ENCODE measurements at places on chromosomes 7 and 10.

DNA sequence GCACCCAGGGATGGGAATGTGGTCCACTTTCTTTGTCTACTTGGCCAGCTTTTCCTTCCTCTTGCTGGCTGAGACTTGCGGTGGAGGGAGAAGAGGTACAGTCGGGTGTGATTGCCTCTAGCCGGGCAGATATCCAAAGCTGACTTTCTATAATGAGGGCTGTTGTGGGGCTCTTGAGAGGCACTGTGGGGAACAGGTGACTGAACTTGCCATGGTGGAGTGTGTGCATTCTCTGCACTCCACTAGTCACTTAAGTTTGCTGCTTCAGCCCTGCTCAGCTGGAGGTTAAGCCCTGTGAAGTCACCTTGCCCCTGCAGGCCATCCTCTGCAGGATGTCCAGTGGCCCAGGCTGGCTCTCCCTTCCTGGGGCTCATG, 116.6 kb downstream of the AOAH start:
- DNase-seq = no peak

GRCh38 chr10:88262591-88263234, 320.4 kb downstream of the RNLS start:
- DNase-seq = no peak

GRCh38 chr10:95815701-95816240, 59.8 kb downstream of the ENTPD1 start:
- DNase-seq = no peak

GRCh38 chr7:68770649-68771048, 827.6 kb upstream of the AUTS2 start:
- DNase-seq = no peak

DNA sequence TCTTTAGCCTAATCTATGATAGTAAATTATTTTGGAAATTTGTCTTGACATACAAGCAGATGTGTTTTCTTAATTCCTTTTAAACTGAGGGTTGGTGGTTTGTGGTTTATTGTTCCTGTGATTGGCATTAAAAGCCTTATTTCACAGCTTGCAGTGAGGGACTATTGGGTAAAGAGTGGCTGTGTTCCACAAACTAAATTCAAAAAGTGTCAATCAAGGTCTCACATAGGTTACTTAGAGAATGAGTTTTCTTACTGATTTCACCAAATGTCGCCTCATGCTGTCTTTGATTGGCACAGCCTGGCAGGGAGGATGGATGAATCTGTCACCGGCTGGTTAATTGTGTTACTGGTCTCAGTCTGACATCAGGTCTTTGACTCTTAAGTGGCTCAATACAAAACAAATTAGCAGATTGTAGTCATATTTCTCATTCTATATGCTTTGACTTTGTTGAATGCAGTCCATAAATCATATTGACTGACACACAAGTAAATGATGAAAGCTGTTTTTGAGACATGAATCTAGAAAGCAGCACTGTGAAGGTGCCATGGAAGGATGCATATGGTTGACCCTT, 66.8 kb upstream of the CYP26C1 start:
- no peak for DNase-seq

DNA sequence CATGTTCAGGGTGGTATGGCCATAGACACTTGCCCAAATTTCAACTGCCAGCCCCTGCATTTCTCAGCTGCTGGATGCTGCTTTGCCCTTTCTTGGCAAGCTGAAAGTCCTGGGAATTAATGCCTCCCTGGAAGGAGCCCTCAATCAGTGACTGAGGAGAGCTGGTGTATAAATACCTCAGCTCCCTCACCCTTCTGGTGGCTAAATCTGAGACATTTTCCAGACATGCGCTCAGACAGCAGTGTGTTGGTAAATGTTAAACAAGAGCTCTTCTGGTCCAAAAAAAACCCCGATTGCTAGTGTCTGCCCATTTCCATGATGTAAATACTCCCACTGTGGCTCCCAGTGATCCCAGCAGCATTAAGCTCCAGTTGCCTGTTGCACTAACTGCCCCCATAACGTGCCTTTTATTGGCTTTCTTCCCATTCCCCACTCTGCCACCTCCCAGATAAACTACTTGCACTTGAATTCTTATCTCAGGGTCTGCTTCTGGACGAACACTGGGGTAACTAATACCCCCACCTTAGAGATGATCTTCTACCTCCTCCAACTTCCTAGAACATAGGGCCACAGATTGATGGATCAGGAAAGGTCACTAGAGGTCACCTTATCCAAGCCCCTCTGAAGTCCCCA, 6.7 kb upstream of the MYH16 start:
- no peak for DNase-seq

DNA sequence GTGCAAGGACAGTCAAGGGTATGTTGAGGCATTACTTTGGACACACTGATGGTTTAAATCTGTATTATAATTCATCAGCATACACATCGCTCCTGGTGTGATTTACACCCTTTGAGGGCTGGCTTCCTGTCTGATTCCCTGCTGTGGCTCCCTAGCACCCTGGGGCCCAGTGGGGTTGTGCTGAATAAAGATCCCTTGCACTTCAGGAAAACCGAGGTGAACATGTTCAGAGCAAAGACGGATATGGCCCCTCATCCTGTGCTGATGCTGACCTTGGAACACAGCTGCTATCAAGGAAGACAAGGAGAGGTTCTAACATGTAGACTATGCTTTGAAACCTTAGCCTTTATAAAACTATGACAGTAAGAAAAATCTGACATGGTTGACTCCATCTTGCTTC, 84.6 kb upstream of the UNC5B start:
- no peak for DNase-seq
